Hepatic stellate cell (primary cell): ENCODE measurements at places on chromosomes 16 and 17.

GRCh38 chr17:79622776-79623175, 11.9 kb upstream of the RBFOX3 start:
- DNase-seq: no peak

DNA sequence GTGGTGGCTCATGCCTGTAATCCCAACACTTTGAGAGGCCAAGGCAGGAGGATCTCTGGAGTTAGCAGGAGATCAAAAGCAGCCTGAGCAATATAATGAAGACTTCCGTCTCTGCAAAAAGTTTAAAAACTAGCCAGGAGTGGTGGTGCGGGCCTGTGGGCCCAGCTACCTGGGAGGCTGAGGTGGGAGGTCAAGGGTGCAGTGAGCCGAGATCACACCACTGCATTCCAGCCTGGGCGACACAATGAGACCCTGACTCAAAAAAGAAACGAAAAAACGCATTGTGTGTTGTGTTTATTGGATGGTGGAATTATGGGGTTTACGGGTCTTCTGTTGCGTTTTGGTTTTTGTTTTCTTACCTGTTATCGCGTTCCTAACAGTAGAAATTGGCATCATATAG, 863 bp upstream of the DDX19A start:
- no peak for DNase-seq

DNA sequence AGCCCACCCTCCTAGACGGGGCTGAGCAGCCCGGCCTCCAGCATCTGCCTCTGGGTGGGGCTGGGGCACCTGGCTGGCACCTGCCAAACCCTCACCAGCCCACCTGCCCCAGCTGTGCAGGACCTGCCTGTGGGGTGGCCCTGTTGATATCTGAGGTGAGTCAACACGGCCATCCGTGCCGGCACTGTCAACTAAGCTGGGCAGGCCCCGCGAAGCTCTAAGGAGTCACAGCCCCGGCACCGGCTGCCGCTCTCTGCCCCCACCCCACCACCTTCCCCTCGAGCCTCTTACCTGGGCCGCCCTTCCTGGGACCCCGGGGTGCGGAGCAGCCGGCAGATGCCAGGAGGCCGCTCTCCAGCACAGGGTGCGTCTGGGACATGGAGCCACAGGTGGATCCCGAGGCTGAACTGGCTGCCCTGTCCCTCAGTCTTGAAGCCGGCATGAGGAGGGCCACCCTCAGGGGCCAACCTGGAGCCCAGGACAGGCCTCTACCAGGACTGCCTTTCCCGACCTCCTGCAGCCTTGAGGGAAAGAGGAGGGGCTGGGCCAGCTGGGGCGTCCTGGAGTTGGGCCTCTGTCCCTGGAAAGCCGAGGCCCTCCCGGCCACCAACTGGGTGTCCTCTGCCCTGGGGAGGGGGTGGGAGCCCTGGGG, 515 bp downstream of the CBFA2T3 start:
- DNase-seq: no peak

DNA sequence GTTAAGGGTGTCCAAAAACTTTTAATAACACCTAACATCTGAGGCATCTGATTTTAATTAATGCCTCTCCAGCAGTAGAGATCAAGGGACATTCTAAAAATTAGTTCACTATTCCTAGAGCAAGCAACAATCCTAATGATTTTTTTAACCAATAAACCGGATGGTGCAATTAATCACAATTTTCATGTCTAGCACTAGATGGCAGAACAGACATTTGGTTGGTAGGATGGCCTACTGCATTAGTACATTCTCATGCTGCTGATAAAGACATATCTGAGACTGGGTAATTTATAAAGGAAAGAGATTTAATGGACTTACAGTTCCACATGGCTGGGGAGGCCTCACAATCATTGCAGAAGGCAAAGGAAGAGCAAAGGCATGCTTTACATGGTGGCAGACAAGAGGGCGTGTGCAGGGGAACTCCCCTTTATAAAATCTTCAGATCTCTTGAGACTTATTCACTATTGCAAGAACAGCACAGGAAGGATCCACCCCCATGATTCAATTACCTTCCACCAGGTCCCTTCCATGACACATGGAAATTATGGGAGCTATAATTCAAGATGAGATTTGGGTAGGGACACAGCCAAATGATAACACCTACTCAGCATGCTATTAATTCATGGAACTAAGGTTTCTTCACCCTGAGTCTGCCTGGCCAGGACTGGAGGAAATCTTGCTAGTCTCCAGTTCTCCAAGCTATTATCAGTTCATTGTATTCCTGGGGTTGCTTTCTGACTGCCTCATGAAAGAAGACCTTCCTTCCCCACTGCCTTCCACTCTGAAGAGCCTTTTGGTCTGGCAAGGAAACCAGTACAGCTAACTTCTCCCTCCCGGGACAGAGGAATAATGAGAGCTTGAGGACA, 24.8 kb downstream of the HS3ST3A1 start:
- DNase-seq: no peak

GRCh38 chr16:50538411-50539052, 9.7 kb upstream of the NKD1 start:
- no peak for DNase-seq

GRCh38 chr17:70017941-70018340, 57.1 kb upstream of the KCNJ16 start:
- no peak for DNase-seq

DNA sequence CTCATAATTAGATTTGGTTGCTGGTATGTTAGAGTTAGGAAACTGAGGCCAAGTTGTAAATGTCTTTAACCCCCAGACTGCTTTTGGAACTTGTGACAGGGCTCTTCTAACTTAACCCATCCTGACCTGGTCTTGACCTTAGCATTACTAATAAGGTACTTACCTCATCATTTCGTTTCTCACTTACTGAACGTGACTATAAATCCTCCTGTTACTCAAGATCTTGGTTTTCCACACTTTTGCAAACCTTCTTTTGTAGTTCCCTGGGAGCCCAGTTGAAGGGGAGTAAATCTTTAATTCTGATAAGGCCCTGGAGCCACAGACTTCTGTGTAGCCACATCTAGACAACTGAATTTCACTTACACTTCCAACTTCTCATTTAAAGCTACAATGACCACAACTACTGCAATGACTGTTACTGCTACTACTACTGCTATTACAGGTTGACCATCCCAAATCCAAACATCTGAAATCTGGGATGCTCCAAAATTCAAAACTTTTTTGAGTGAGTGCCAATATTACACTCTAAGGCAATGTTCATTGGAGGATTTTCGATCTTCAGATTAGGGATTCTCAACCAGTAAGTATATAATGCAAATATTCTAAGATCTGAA, 248.8 kb upstream of the TBX2 start:
- DNase-seq: no peak
